ENCODE measurements at places on chromosomes 11 and 22. TPM values are rescaled to one million over a fixed set of nuclear protein-coding genes. Genes with fewer than 3 reads are reported as not detected.

GRCh38 chr22:46737105-46737975 is 712 bp downstream of the CERK start:
- peaks cover 68% of the 10 kb centered on the region for H3K4me1 ChIP-seq
- no peaks in the 10 kb centered on the region for H3K36me3 ChIP-seq
- H3K4me3 ChIP-seq: peak overlapping the region; percentile 81
- H3K27ac ChIP-seq: peak overlapping the region; percentile 89

Gene KREMEN1
- 4.7 TPM for polyA plus RNA-seq

Gene ALX4
- polyA plus RNA-seq: not detected

DNA sequence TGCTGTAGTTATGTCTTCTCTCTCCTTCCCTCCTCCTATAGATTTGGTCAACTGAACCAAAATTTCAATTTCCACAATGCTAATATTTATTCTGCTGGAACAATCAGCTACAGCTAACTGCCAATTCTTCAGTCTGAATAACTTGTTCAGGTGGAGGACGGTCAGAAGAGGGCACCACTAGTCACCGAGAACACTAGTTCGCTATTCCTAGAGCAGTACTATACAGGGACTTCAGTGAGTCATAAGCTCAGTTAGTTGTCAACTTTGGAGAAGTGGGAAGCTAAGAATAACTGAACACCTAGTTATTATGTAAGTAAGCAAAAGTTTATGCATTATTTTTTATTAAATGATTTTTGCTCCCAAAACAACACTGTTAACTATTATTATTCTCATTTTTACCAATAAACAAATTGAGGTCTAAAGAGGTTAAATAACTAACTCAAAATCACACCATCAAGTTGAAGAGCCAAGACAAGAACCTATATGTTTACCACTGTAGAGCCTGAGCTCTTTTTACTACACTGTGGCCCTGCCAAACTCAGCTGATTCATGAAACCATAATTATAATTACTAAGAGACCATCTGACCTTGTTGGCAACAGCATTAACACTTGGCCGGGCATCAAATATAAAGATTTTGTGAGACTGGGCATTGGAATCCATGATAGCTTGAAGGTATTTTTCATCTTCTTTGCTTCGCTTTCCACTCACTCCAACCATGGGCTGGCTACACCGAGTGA is 59.0 kb downstream of the CEP57 start:
- no peak overlapping the region for H3K4me3 ChIP-seq
- DNase-seq: no peak
- no peak overlapping the region for H3K27ac ChIP-seq
- H3K27me3 ChIP-seq: no peaks in the 10 kb centered on the region

DNA sequence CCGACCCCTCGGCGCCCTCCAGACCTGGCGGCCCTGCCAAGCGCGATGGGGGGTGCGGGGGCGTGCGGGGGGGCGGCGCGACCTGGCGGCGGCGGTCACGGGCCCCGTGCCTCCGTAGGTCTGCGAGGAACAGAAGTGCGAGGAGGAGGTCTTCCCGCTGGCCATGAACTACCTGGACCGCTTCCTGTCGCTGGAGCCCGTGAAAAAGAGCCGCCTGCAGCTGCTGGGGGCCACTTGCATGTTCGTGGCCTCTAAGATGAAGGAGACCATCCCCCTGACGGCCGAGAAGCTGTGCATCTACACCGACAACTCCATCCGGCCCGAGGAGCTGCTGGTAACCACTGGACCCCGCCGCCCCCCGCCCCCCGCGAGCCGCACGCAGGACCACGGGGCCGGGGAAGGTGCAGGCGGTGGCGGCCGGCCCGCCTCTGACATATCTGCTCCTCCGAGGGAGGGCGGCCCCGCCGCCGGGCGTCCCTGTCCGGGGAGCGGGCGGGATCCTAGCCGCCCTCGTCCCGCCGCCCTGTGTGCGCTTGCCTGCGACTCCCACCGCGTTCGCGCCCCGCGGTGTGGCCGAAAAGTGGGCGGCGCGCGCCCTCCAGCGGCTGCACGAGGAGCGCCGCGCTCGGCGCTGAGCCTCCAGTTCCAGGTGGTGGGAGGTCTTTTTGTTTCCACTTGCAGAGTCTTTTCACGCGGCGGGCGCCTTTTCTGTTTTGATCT is 2.1 kb downstream of the CCND1 start:
- peak overlapping the region; percentile 99 for H3K4me3 ChIP-seq
- peak; percentile 96 for DNase-seq
- peaks cover 23% of the 10 kb centered on the region for H3K27me3 ChIP-seq
- peak overlapping the region; percentile 89 for H3K27ac ChIP-seq

DNA sequence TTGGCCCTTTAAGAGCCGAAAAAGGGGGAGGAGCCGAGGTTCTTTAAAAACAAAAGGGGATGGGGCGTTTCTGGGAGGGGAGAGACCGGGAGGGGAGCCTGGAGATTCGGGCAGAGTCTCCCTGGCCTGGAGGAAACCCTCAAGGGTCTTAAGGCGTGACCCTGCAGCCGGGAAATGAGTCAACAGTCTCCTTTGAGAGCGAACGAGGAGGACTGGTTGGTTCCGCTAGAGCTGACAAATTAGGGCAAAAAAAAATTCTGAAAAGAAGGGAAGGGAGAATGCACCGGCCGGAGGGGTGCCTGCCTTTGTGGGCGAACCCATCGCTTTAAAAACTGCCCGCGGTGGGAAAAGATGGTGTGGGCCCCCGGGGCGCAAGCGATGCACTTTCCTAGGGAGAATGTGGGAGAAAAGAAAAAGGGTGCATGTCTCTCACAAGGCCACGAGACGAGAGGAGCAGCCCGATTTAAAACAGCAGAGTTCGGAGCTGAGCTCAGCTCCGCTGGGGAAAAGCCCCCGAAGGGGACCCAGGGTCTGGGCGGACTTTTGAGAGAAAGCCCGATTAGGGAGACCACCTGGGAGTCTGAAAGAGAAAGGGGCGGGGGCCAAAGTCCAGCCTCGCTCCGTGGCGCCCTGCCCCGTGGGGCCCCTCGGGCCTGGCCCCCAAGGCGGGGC is 874 bp downstream of the ZFTA start:
- peaks cover 14% of the 10 kb centered on the region for H3K4me1 ChIP-seq
- no peak for DNase-seq
- H3K27me3 ChIP-seq: peaks cover 14% of the 10 kb centered on the region
- H3K36me3 ChIP-seq: no peaks in the 10 kb centered on the region
- peak overlapping the region; percentile 83 for H3K27ac ChIP-seq
- H3K4me3 ChIP-seq: peak overlapping the region; percentile 76

DNA sequence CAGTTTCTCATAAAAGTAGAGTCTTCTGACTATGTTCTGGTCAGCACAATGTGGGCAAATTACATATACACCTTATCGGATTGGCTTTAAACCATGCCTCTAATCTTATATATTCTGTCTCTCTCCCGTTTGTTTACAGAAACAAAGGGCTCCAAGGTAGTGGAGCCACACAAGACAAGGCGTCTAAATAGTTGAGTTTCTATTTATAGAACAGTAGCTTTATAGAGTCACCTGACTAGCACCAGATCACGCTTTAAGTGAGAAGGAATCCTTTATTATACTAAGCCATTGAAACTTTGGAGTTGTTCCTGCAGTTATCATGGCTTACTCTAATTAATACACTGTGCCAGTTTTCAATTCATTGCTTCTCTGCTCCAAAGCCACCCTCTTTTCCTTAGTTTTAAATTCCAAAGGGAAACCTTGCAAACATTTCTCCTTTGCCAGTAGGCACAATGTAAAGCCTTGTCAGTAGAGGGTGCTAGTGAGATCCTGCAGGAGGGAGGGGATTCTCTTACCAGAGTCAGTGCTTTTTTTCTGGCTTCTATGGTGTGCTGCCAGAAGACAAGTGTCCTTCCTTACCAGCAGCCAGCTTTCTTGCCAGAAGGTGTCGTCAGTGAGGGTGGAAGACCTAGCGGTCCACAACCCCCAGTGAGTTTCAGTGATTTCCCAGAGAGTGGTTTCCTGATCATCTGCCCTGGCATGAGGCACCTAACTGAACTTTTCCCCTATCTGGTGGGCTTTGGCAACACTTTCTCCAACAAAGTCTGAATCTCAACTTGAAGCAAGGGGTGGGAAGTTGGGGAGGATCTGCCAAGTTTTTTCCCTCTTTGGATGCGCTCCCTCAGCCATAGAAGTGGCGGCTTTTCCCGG is 71.7 kb downstream of the RAB38 start:
- H3K27ac ChIP-seq: no peak overlapping the region
- H3K4me3 ChIP-seq: no peak overlapping the region

- H3K4me3 ChIP-seq: no peak overlapping the region
- peaks cover 49% of the 10 kb centered on the region for H3K4me1 ChIP-seq
- H3K36me3 ChIP-seq: peaks cover 50% of the 10 kb centered on the region
- H3K27me3 ChIP-seq: no peaks in the 10 kb centered on the region
- H3K27ac ChIP-seq: peak overlapping the region; percentile 81
- peak; percentile 73 for DNase-seq
These were observed 24.4 kb downstream of the TPBGL start for GRCh38 chr11:75264971-75265370.

Gene PTPRJ
- 11.6 TPM for polyA plus RNA-seq

Gene LRRC55
- polyA plus RNA-seq: 0.04 TPM

DNA sequence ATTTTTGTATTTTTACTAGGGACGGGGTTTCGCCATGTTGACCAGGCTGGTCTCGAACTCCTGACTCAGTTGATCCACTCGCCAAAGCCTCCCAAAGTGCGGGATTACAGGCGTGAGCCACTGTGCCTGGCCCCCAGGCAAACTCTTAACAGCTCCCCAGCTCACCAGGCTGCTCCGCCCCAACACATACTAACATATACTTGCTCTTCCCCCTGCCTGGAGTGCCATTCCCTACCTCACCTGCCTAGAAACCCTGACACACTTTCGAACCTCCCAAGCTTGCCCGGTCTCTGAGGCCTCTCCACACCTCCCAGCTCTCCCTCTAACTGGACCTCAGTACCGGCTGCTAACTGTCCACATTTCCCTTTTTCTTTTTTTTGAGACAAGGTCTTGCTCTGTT is 8.5 kb downstream of the MAP4K2 start:
- H3K27me3 ChIP-seq: no peaks in the 10 kb centered on the region
- H3K27ac ChIP-seq: peak overlapping the region; percentile 94
- no peak overlapping the region for H3K4me3 ChIP-seq
- DNase-seq: peak; percentile 27
- H3K36me3 ChIP-seq: peaks cover 49% of the 10 kb centered on the region
- H3K4me1 ChIP-seq: peaks cover 39% of the 10 kb centered on the region

Gene RBMXL2
- polyA plus RNA-seq: not detected

- peaks cover 80% of the 10 kb centered on the region for H3K36me3 ChIP-seq
- no peaks in the 10 kb centered on the region for H3K27me3 ChIP-seq
- H3K27ac ChIP-seq: no peak overlapping the region
- peaks cover 73% of the 10 kb centered on the region for H3K4me1 ChIP-seq
- no peak overlapping the region for H3K4me3 ChIP-seq
These were observed 4.7 kb downstream of the YDJC start for GRCh38 chr22:21624880-21625791.

GRCh38 chr22:43110444-43110926 is at the start of gene BIK:
Gene BIK, plus strand, starts transcription at chr22:43110750. Its CDS starts 13,273 bp downstream, at chr22:43124023.
- peak; percentile 84 for DNase-seq
- H3K27ac ChIP-seq: peak within 1 kb of the TSS; percentile 41
- H3K27me3 ChIP-seq: peaks cover 60% of the 10 kb centered on the region
- H3K4me3 ChIP-seq: peak within 1 kb of the TSS; percentile 56
- peaks cover 15% of the 10 kb centered on the region for H3K4me1 ChIP-seq
- H3K36me3 ChIP-seq: no peaks in the 10 kb centered on the region

DNA sequence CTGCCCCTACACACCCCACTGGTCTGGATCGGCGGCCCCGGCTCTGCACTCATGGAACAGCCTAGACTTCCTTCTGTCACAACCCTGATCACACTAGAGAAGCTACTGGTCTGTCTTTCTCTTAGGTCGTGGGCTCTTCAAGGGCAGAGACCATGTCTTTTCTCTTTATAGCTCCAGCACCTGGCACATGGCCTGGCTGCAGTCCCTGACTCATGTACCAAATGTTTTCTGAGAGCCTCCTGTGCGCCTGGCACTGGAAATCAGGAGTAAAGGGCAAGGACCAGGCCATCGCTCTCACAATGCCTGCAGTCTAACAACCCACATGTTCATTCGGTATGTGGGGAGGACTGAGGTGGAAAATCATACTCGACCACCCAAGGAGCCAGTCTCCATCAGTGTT is 7.5 kb downstream of the ASCC2 start:
- no peaks in the 10 kb centered on the region for H3K27me3 ChIP-seq
- H3K36me3 ChIP-seq: peaks cover 43% of the 10 kb centered on the region
- H3K27ac ChIP-seq: peak overlapping the region; percentile 64
- no peak overlapping the region for H3K4me3 ChIP-seq
- peaks cover 34% of the 10 kb centered on the region for H3K4me1 ChIP-seq

DNA sequence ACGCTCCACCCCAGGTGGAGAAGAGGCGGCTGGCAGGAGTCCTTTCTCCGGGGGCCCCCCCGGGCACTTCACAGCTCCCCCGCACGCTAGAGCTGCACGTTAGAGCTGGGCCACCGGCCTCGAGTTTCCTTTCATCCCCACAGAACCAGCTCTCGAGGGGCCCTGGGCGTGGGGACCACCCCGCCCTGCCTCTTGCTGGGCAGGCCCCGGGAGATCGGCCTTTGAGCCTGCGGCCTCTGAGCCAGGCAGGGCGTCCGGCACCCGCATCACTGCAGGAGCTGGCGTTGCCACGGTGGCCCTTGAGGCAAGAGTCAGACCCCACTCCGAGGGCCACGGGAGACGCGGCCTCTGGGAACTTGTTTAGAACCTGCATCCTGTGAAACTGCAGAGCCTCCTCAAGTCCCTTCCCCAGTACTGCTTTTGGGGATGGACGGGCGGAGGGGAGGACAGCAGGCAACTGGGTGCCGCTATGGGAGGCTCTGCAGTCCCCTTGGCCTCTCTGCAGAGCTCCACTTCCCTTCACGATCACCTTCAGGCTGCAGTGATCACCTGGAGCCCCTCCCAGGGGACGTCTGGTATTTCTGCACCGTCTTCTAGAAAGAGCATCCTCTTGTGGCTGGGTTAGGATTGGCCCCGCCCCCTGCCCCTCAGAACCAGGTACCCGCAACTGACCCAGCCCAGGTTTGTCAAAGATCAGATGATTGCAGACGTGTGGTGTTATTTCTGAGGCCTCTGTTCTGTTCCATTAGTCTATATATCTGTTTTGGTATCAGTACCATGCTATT is 13.9 kb upstream of the GAL start:
- H3K4me1 ChIP-seq: no peaks in the 10 kb centered on the region
- H3K4me3 ChIP-seq: no peak overlapping the region
- peaks cover 5% of the 10 kb centered on the region for H3K27me3 ChIP-seq
- no peak overlapping the region for H3K27ac ChIP-seq
- H3K36me3 ChIP-seq: no peaks in the 10 kb centered on the region
- peak; percentile 71 for DNase-seq

Gene PLEKHB1
- 8.3 TPM for polyA plus RNA-seq
